ENCODE measurements at places on chromosomes 12 and 14.

- no peak for DNase-seq
Observed at GRCh38 chr12:54991161-54991990, 6.8 kb upstream of the TESPA1 start.

DNA sequence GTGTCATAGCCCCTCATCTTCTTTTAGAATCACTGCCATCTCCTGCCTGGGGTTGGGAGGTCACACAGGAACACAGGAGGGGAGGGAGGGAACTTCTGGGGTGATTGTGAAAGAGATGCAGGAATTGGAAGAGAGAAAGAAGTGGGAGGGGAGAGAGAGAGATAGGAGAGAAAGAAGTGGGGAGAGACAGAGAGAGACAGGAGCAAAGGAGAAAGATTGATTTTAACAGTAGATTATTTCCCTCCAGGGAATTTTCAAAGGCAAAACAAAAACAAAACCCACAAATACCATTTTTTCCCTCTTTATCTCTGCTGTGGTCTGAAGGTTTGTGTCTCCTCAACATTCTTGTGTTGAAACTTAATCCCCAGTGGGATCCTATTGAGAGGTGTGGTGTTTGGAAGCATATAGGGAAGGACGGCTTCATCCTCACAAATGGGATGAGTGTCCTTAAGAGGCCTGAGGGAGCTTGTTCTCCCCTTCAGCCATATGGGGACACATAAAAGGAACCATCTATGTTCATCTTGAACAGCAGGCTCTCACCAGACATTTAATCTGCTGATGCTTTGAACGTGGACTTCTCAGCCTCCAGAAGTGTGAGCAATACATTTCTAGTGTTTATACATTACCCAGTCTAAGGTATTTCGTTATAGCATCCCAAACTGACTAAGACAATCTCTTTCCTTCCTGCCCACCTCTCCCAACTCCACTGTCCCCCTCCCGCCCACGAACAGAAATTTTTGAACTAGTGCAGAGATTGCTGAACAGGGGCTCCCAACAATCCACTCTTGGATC, 134.9 kb upstream of the MAX start:
- DNase-seq, result no peak

GRCh38 chr12:69401940-69402339, 42.4 kb downstream of the YEATS4 start:
- no peak for DNase-seq

DNA sequence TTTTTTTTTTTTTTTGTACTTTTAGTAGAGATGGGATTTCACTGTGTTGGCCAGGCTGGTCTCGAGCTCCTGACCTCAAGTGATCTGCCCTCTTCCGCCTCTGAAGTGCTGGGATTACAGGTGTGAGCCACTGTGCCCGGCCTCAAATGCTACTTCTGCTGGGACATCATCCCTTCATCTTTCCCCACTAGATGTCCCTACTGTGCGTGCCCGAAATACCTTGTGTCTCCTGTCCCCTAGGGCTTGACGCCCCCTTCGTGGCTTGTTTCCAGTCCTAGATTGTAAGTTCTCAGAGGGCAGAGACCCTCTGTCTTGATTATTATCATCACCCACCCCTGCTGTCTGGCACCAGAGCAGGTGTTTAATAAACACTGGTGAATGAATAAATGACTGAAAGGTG, 14.9 kb downstream of the CCDC63 start:
- no peak for DNase-seq

GRCh38 chr14:77620222-77620870, 3.9 kb upstream of the SPTLC2 start:
- no peak for DNase-seq

DNA sequence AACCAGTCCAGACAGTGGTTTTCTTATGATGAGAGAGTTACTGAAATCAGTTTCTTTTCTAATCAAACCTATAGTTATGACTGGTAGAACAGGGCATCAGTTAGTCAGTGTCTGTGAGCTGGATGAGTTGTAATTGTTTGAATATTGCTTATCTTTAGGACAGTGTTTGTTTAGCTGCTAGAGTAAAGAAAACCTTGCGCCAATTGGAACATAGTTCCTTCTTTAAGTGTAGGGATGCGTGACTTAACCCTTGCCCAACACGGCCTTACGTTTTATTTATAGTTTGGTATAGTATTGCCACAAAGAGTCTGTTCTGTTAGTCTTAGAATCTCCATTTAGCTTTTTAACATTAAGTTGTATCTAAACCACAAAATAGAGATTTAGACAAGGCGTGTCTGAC, 572.6 kb downstream of the SLC16A7 start:
- peak; percentile 32 for DNase-seq

DNA sequence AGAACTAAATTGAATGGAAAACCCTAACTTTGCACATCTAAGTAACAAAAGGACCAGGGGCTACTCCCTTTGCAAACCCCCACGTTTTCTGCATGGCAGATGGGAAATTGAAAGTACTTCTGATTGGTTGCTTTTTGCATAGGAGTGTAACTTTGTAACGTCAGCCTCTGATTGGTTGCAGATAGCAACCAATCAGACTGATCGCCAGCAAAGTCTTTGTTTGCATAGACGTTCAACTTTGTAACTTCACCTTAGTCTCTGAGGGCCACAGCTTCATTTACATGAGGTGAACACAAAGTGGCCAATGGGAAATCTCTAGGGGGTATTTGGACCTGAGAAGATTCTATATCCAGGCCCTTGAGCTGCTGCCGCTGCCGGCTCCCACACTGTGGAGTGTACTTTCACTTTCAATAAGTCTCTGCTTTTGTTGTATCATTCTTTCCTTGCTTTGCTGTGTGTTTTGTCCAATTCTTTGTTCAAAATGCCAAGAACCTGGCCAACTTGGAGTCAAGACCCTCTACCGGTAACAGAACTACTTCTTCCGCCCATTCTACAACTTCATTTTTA, 102.5 kb upstream of the PRICKLE1 start:
- no peak for DNase-seq

GRCh38 chr14:94161058-94161457, 13.1 kb upstream of the PPP4R4 start:
- no peak for DNase-seq

GRCh38 chr12:52920937-52921336, 16.1 kb upstream of the KRT8 start:
- no peak for DNase-seq

GRCh38 chr12:59070322-59070933, 150.1 kb upstream of the LRIG3 start:
- DNase-seq, result peak; percentile 19

GRCh38 chr12:59076622-59077021, 156.3 kb upstream of the LRIG3 start:
- DNase-seq, result no peak

GRCh38 chr14:71261206-71261605, 353.9 kb downstream of the PCNX1 start:
- DNase-seq, result no peak

DNA sequence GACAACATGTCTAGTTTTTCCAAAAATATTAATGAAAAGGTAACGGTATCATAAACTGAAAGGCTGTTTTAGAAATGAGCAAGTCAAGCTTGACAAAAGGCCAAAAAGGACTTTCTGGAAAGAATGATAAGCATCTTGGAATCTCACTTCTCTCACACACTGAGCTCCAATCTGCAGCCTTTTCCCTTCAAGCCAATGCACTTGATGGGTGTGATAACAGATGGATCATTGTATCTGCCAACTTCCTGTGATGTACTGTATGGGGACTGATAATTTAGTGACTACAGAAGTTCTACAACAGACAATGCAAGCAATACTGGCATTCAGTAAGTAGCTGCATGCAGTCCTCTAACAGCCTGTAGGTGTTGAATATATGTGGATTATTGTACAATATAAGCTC, 147.1 kb downstream of the MED13L start:
- DNase-seq, result no peak

GRCh38 chr14:100902295-100903133, 1.0 kb downstream of the RTL1 start:
- no peak for DNase-seq

DNA sequence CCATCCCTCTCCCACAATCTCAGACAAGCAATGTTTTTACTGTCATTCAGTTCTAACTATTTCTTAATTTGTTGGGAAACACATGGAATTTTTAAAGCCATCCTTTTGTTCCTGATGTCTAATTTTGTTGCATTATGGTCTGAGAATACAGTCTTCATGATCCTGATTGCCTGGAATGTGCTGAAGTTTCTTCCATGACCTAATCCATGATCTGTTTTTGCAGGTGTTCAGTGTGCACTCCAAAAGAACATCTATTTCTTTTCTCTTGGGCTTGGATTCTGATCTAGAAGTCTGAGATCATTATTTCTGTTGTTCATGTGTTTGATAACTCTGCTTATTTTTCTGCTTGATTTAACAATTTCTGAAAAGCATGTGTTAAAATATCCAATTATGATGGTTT, 43.2 kb upstream of the PHC1 start:
- DNase-seq, result no peak

GRCh38 chr12:57896434-57897201, 44.7 kb upstream of the ATP23 start:
- DNase-seq, result peak; percentile 44

- peak; percentile 8 for DNase-seq
Observed at GRCh38 chr14:88168498-88169165, 154.4 kb downstream of the KCNK10 start.

Data from NCI-H345 (cell line).